Memory B cell (primary cell): ENCODE measurements at places on chromosomes 16 and 17.

GRCh38 chr17:18136357-18136756, 27.8 kb downstream of the MYO15A start:
- DNase-seq, result no peak
- no peak overlapping the region for H3K4me3 ChIP-seq
- H3K36me3 ChIP-seq, result no peaks in the 10 kb centered on the region

GRCh38 chr17:8162233-8162996, at the start of gene VAMP2:
Gene VAMP2 (minus strand): TSS chr17:8162948. CDS start chr17:8162879, 69 bp downstream.
- H3K27ac ChIP-seq, result peak within 1 kb of the TSS; percentile 98
- H3K4me3 ChIP-seq, result peak within 1 kb of the TSS; percentile 98
- peaks cover 38% of the 10 kb centered on the region for H3K4me1 ChIP-seq
- peak; percentile 82 for DNase-seq
- no peaks in the 10 kb centered on the region for H3K27me3 ChIP-seq

- no peak overlapping the region for H3K27ac ChIP-seq
- no peak for DNase-seq
- H3K27me3 ChIP-seq, result peaks cover 9% of the 10 kb centered on the region
- H3K4me3 ChIP-seq, result no peak overlapping the region
- H3K36me3 ChIP-seq, result no peaks in the 10 kb centered on the region
- no peaks in the 10 kb centered on the region for H3K4me1 ChIP-seq
Observed at GRCh38 chr16:77540646-77541045, 105.8 kb upstream of the ADAMTS18 start.

DNA sequence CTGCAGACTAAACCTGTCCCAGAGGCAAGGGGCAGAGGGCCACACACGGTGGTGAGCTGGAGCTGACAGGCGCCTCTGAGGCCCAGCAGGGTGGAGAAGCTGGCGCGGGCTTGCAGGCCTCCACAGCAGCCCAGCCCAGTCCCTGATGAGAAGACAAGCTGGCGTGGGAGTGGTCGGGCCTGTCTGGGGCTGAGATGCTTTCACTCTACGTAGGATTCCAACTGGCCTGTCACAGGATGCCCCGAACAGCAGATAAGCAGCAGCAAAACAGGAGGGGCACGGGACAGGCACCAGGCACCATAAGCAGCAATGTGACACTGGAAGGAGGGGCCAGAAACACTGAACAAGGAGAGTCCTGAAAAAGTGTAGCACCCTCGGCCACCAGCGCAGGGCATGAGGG, 40.1 kb downstream of the PEMT start:
- peaks cover 2% of the 10 kb centered on the region for H3K36me3 ChIP-seq
- DNase-seq, result no peak
- H3K4me3 ChIP-seq, result no peak overlapping the region

GRCh38 chr17:8847891-8848290, 19.6 kb downstream of the PIK3R6 start:
- no peak for DNase-seq

DNA sequence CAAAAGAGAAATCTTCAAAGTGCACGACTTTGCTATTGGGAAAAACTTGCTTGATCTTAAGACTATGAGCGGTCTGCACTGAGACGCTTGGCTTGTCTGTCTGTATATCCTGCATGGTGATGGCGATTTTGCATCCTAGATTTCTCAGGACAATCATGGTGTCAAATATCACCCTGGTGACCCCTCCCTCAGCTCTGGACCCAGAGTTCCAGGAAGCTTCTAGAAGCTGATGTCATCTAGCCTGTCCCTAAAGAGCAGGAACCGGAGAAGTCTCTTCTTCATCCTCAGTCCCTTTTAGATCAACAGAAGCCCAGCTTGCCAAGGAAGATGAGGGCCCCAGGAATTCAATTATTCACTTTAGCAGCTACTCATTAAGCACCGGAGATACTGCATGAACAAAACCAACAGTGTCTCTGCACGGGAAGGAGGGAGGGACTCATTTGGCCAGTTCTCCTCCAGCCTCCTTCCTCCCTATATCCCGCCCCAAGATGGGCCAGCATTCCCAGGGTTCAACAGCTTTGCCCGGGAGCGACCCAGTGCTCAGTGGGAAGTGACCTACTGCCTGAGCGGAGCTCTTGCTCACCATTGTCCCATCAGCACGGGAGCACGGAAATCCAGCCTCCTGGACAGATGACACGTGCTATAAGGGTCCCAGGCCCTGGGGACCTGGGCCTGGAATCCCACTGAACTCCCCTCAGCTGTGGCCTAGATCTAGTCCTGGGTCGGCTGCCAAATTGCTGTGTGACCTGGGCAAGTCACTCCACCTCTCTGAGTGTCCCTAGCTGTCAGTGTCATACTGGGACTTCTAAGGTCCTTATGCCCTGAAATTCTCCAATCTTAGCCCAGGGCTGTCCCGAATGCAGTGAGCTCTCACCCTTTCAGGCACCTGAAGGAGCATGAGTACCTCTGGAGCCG, 3.8 kb downstream of the EMP2 start:
- H3K4me1 ChIP-seq, result peaks cover 9% of the 10 kb centered on the region
- no peak for DNase-seq
- H3K27ac ChIP-seq, result no peak overlapping the region
- peaks cover 24% of the 10 kb centered on the region for H3K27me3 ChIP-seq
- no peak overlapping the region for H3K4me3 ChIP-seq
- peaks cover 1% of the 10 kb centered on the region for H3K36me3 ChIP-seq

DNA sequence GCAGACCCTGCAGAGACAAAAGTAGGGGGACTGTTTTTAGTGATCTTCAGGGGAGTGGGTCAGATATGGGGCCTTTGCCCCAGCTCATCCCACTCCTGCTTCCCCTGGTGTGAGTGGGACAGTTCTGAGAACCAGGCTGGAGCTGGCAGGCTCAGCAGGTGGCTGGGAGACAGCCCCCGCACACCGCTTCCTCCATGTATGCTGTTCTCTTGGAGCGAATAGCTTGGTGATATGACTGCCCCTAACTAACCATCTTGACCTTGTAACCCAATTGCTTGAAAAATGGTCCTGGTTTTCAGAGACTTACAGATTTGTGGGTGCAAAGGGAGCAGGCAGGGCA, 61.5 kb downstream of the PRMT7 start:
- H3K27me3 ChIP-seq, result no peaks in the 10 kb centered on the region
- H3K4me1 ChIP-seq, result peaks cover 34% of the 10 kb centered on the region
- H3K4me3 ChIP-seq, result no peak overlapping the region
- DNase-seq, result no peak
- no peaks in the 10 kb centered on the region for H3K36me3 ChIP-seq

- no peaks in the 10 kb centered on the region for H3K36me3 ChIP-seq
- no peaks in the 10 kb centered on the region for H3K27me3 ChIP-seq
- DNase-seq, result peak; percentile 33
- H3K27ac ChIP-seq, result no peak overlapping the region
Observed at GRCh38 chr17:46770818-46771560, 47.5 kb downstream of the WNT3 start.

DNA sequence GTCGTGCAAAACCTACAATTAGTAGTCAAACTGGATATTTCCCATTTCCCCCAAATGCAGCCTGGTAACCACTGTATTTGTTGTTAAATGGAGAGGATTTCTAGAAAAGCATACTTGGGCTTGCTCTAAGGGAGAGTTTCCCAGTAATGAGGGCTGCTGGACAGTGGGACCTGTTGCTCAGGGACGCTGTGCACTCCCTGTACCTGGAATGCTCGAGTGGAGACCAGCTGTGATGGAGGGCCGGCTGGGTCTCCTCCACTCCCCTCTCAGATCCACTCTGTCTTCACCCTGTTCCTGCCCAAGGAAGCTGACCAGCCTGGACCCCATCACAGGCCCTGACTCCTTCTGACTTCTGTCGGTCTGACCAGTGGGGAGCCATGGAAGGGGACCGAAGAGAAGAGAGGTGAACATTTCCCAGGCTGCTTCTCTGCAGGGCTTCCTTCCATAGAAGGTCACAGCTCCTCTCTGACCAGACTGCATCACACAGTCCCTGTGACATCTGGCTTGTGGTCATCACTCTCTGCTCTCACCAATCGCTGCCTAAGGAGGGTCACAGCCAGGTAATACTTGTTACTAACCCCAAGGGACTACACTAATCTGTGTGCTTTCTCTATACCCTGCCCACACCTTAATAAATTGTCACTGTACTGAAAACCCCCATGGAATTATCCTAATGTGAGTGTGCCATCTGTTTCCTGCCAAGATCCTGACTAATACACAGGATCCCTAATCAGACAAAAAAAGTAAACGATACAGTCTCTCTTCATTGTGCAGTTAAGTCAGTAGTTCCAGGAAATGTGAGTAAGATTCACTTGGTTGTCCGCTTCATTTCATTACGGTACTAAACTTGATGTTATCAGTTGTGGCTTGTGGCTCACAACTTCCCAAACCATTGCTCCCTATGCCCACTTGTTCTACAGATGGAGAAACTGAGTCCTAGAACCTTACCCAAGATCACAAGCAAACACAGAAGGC, 102.4 kb downstream of the CCT6B start:
- peaks cover 34% of the 10 kb centered on the region for H3K27me3 ChIP-seq
- DNase-seq, result no peak
- no peak overlapping the region for H3K4me3 ChIP-seq
- no peaks in the 10 kb centered on the region for H3K36me3 ChIP-seq

GRCh38 chr17:57892820-57893595, 43.2 kb upstream of the MRPS23 start:
- peaks cover 6% of the 10 kb centered on the region for H3K4me1 ChIP-seq
- no peak overlapping the region for H3K4me3 ChIP-seq
- DNase-seq, result no peak
- H3K36me3 ChIP-seq, result no peaks in the 10 kb centered on the region
- no peak overlapping the region for H3K27ac ChIP-seq
- H3K27me3 ChIP-seq, result peaks cover 15% of the 10 kb centered on the region

GRCh38 chr17:18280249-18280648, 19.8 kb downstream of the MIEF2 start:
- H3K27ac ChIP-seq, result no peak overlapping the region
- peaks cover 19% of the 10 kb centered on the region for H3K36me3 ChIP-seq
- no peaks in the 10 kb centered on the region for H3K4me1 ChIP-seq

DNA sequence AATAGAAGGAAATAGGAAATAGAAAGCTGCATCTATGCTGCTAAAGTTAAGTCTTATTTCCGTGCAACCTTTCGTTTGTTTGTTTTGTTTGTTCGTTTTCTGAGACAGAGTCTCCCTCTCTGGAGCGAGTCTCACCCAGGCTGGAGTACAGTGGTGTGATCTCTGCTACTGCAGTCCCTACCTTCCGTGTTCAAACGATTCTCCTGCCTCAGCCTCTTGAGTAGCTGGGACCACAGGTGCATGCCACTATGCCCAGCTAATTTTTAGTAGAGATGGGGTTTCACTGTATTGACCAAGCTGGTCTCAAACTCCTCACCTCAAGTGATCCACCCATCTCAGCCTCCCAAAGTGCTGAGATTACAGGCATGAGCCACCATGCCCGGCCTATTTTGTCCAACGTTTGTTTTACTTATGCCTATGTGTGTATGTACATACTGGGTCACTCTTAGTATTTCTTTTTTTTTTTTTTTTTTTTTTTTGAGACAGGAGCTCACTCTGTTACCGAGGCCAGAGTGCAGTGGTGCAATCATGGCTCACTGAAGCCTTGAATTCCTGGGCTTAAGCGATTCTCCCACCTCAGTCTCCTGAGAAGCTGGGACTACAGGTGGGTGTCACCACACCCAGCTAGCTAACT, 16.8 kb downstream of the BMERB1 start:
- peaks cover 7% of the 10 kb centered on the region for H3K36me3 ChIP-seq
- H3K4me1 ChIP-seq, result peaks cover 2% of the 10 kb centered on the region
- H3K27ac ChIP-seq, result no peak overlapping the region
- DNase-seq, result no peak

DNA sequence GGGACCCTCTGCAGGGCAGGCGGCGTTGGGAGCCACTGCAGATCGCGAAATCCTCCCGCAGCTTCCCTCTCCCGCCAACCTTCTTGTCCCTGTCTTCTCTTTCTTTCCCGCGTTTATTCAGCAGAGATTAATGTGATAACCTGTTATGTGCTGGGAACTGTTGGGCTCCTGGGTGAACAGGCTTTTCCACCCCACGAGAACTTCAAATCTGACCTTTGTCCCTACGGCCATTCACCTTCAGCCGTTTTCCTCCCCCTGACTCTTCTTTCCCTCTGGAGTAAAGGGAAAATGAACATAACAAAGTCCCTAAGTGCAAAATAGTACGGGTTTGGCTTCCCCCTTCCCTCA, 15.2 kb upstream of the KPNA2 start:
- DNase-seq, result no peak
- H3K27ac ChIP-seq, result peak overlapping the region; percentile 99
- H3K4me3 ChIP-seq, result peak overlapping the region; percentile 89
- H3K27me3 ChIP-seq, result no peaks in the 10 kb centered on the region
- H3K36me3 ChIP-seq, result no peaks in the 10 kb centered on the region
- peaks cover 12% of the 10 kb centered on the region for H3K4me1 ChIP-seq

- no peak overlapping the region for H3K4me3 ChIP-seq
- H3K27ac ChIP-seq, result no peak overlapping the region
- no peak for DNase-seq
Observed at GRCh38 chr16:10282367-10282766, 100.1 kb upstream of the GRIN2A start.

- no peaks in the 10 kb centered on the region for H3K27me3 ChIP-seq
- no peak overlapping the region for H3K27ac ChIP-seq
Observed at GRCh38 chr16:29687755-29688154, 8.8 kb downstream of the QPRT start.

DNA sequence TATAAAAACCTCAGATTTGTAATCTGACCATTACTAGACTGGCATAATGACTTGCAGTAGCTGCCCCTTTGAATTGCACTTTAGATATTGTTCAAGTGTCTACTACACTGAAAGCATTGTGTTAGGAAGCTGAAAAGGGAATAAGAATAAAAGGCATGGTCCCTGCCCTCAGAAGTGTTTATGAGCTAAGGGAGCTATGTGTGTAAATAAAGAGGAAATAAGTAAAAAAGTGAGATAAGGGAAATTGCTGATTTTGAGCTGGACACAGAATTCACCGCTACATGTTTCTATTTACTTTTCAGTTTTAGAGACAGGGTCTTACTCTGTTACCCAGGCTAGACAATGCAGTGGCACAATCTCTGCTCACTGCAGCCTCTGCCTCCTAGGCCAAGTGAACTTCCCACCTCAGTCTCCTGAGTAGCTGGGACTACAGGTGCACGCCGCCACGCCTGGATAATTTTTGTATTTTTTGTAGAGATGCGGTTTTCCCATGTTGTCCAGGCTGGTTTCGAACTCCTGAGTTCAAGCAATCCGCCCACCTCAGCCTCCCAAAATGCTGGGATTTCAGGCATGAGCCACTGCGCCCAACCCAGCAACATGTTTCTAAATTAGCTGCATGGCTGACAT, 57.0 kb downstream of the GRB2 start:
- peak overlapping the region; percentile 93 for H3K27ac ChIP-seq
- H3K4me3 ChIP-seq, result peak overlapping the region; percentile 63
- no peaks in the 10 kb centered on the region for H3K36me3 ChIP-seq

- H3K4me3 ChIP-seq, result no peak overlapping the region
- peaks cover 34% of the 10 kb centered on the region for H3K27me3 ChIP-seq
- H3K36me3 ChIP-seq, result no peaks in the 10 kb centered on the region
- H3K27ac ChIP-seq, result no peak overlapping the region
Observed at GRCh38 chr16:75262104-75262799, 10.8 kb upstream of the BCAR1 start.

- no peaks in the 10 kb centered on the region for H3K27me3 ChIP-seq
- DNase-seq, result no peak
- H3K27ac ChIP-seq, result no peak overlapping the region
- no peaks in the 10 kb centered on the region for H3K36me3 ChIP-seq
- no peak overlapping the region for H3K4me3 ChIP-seq
Observed at GRCh38 chr16:59148769-59149155, 414.6 kb upstream of the GOT2 start.
